Stimulated activated CD4-positive, alpha-beta T cell treated with anti-CD3 and anti-CD28 coated beads, TNF-alpha, amount 100 ng/mL, for 1 hour (primary cell): ENCODE measurements at places on chromosomes 16 and 17.

- DNase-seq: no peak
Observed at GRCh38 chr17:32283745-32284201, 18.1 kb downstream of the RHBDL3 start.

DNA sequence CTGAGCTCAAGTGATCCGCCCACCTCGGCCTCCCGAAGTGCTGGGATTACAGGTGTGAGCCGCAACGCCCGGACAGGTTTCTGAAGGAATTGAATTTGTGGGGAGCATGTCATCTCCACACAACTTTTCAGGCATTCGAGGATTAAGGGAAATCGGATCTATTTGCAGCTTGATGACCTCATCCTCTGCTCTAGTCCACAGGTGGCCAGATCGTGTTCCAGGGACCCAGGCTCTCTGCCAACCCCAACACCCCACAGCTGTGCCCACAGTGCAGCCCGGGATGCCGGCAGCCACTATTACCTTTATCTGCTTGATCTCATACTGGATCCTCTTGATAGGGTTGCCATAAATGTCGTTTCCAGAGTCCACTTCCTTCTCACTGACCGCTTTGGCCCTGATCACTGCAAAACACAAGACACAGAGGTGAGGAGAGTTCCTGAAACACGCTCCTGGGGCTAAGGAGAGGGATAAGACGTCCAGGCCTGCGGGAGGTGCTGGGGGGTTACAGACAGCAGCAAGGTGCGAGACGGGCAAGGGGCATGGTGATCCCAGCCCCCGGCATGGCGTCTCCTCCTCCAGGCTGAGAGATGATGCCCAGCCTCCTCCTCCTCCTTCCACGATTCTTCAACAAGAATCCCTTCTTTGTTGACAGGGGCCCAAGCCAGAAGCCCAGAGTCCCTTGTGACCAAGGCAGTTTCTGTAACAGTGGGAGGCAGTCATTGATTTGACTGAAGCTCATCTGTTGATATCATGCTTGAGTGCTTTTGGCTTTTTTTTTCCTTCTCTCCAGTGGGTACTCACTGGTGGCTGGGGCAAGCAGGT is 29.3 kb downstream of the CEP295NL start:
- DNase-seq: no peak

DNA sequence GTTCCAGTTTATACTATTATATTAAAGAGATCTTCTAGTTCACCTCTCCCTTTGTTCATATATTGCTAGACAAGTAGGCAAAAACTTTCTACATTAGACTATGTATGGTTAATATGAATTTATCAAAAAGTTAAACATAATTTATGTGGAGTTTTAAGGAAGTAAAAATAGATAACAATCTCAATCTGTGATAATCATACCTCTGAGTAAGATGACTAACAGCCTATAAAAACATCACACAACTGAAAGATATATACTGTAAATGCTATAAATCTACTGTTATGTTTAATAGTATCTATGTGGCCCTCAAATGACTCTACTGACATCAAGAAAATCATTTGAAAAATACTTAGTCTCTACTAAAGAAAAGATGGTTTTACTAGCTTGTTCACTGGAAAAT is 37.1 kb downstream of the AP1G1 start:
- no peak for DNase-seq

- DNase-seq: no peak
Observed at GRCh38 chr17:76784926-76785325, 47.0 kb downstream of the MFSD11 start.

DNA sequence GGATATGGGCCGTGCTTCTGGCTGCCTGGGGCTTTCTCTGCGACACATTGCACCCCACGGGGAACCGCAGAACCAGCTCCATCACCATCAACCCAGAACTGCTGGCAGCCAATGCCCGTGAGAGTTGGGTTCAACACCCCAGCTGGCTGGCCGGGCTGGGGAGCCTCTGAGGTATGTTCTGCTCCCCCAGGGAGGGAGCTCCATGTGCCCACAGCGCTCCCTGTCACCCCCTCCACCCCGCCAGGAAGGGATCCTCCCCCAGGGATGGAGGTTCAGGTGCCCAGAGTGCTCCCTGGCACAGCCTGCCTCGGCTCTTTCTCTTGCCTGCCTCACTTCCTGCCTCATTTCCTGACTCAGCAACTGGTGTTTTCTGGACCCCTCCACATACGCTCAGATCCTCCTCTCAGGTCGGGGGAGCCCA is 24.2 kb upstream of the MPRIP start:
- no peak for DNase-seq

- no peak for DNase-seq
Observed at GRCh38 chr17:65489413-65490155, 71.9 kb downstream of the AXIN2 start.

DNA sequence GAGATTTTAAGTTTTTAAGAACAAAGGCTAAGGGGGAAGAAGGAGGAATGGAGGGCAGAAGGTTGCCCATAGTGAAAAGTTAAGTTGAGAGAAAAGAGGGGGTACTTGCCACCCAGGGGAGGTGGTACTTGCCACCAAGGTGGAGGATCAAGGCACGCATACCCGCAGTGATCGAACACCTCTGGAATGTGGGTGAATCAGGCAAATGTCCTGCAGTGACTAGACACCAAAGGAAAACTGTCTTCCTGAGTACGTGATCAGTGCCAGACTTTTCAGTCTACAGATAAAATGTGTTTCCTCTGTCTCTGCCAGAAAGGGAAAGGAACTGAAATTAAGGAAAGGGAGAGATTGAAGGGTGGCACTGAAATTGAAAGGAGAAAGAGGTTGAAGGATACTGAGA is 2285.3 kb downstream of the TP53TG3F start:
- no peak for DNase-seq

GRCh38 chr17:74935585-74936469 is at the start of gene OTOP3:
TSS of gene OTOP3 (plus strand) at chr17:74935898. CDS start at chr17:74935922, 24 bp downstream.
- DNase-seq: no peak

GRCh38 chr17:8140065-8141029 is 11.9 kb downstream of the PER1 start:
- no peak for DNase-seq

DNA sequence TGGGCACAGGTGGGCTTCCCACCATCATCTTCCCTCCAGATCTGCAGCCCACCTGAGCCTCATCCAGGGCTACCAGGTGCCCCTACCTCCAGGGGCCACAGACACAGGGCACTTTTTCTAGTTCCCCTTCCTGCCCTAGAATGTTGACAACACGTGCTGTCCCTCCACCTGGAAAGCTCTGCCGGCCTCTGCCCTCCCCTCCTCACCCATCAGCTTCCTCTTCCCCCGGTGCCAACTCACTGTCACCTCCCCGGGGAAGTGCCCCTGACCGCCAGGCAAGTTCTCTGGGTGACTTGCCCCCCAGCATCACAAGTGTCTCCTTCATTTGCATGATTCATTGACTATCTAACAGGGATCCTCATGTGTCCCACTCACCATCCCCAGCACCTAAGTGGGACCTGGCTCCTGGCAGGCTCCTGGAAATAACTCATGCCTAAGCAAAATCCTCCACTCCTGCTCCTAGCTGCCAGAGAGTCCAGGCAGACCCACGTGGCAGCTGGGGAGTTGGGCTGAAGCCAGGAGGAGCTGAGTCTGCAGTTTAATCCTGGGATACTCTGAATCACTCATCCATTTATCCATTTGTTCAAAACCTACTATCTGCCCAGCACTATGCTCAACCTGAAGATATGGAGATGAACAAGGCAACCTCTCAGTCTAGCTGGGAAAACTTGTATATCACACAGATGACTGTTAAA is 304.4 kb downstream of the FOXL1 start:
- DNase-seq: no peak

DNA sequence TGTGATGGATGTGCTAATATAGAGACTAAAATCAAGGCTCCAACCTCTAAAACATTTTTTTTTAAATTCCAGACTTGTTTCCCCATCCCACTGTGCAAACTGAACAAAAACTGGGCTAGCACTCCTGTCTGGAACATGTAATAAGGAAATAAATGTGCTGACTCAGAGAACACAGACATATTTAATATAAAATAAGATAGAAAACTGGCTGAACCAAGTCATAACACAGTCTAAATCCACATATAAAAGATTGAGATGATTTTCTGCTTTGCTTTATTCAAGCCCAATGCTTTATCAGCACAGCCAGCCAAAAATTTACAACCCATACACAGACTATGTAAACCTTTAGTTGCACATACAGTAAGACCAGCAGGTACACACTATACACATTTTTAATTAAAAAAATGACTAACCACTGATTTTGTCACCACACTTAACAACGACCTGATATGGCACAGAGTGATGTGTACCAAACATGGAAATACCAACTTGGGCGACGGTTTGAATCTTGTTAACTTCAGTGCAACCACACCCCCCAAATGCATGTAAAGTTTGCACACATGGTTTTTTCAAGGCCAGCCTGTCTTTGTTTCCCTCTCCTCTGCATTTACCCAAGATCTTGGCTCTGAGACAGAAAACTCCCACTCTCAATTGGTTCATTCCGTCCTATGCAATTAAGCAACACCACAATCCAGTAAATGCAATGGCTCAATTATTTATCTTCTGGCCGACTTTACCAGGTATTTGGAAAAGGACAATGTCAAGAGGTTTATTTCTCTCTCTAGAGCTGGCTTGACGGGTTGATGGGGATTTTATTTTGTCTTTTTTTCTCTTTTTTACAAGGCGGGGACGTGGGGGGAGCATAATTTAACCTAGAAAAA is 1.2 kb downstream of the STAT3 start:
- no peak for DNase-seq

GRCh38 chr16:56753410-56753809 is 23.5 kb downstream of the NUP93 start:
- DNase-seq: no peak

GRCh38 chr17:2704890-2705248 is 6.7 kb downstream of the CLUH start:
- no peak for DNase-seq

DNA sequence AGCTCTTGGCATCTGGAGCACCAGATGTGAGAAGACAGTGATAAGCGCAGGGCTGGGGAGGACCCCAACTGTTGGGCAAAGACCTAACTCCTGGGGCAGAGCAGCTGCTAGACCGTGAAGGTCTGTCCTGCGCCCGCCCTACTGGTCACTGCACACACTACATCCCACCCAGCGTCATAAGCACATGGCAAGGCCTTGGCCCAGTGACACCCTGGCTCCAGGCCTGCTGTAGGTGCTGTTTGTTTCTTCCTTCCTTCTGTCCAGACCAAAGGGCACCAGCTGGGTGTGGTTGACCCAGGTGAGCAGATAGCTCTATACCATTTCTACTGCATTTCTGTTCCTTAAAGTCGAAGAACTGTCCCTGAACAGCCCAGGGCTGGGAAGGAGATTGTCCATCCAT is 6.4 kb downstream of the TRPV3 start:
- DNase-seq: no peak

GRCh38 chr17:45265821-45266220 is 3.9 kb upstream of the SPATA32 start:
- no peak for DNase-seq

- no peak for DNase-seq
Observed at GRCh38 chr17:4019275-4019674, 55.0 kb upstream of the ATP2A3 start.

DNA sequence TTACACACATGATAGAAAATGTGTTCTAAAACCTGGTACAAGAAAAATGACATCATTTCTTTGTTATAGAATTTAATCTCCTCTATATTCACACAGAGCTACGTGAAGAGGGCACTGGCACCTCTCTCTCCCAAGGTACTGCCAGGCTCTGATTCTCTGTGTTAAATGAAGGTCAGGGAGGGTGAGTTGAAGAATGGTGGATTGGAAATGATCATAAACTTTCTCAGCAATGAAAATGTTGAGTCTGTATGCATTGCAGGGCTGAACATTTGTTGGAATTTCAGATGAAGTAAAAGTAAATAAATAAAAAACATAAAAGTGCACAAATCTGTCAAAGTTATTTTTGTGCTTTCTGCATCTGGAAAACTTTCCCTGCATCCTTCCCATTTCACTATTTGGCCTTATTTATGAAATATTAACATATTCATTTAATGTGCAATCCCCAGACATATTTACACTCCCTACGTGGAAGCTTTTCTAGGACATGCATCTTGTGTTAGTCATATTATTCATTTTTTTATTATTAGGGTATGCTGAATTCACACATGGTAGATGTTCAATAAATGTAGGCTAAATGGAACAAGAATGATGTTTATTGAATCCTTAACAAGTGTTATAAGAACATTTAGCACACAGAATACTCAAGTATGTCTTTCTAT is 810.3 kb upstream of the CDH8 start:
- no peak for DNase-seq

- DNase-seq: no peak
Observed at GRCh38 chr16:25978218-25978617, 286.5 kb downstream of the HS3ST4 start.

DNA sequence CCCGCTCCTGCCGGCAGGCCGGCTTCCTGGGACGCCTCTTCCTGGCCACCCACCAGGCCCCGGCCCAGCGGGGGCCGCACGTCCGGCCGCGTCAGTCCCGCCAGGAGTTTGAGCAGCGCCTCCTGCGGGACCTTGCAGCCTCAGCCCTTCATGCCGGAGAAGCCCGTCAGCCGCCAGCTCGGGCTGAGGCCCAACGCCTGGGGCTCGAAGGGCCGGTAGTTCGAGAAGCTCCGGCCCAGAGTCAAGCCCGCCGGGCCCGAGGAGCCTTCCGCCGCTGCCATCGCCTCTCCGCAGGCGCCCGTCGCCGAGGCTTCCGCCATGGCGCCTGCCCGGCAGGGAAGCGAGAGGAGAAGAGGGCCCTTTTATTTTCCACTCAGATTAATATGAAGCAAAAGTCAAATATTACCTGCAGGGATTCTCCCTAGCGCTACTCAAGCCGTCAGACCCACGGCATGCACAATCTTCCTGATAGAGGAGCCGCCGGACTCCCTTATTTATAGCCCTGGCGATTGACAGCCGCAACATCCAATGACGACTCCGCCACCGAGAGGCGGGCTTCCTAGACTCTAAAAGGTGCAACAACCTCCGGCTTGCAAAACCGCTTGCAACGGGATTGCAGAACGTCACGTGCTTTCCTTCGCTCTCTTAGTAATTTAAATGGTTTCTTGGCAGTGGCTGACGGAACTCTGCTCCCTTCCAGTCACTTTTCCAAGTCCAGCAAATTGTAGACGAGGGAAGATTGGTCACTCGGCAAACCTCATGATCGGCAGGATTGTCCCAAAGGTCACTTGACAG is at the start of gene SEPHS2:
TSS of gene SEPHS2 (minus strand) at position 467 of the 795 bp plus-strand sequence. CDS start at position 320, 147 bp downstream.
- peak; percentile 90 for DNase-seq

DNA sequence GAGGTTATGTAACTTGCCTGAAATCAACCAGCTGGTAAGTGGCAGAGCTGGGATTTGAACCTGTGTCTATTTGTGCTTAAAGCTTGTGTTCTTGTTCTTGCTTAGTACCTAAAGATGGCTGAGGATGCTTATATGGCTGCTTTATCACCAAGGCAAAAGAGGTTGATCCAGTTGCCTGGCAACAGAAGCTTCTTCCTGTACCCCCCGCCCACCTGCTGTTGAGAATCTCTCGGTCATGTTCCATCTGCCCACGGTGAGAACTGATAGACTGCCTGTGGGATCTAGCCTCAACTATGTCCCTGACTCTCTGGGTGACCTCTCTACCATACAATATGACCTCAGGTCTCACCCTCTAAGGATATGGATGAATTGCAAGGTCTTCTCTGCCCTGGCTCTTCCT is 60.7 kb downstream of the ABCC6 start:
- no peak for DNase-seq

- DNase-seq: no peak
Observed at GRCh38 chr17:2549392-2550211, 37.9 kb upstream of the METTL16 start.
